ENCODE measurements at places on chromosomes 12 and 14. TPM values are rescaled to one million over a fixed set of nuclear protein-coding genes. Genes with fewer than 3 reads are reported as not detected.

- H3K27me3 ChIP-seq, result no peaks in the 10 kb centered on the region
- no peaks in the 10 kb centered on the region for H3K36me3 ChIP-seq
- ATAC-seq, result no peak
- peaks cover 24% of the 10 kb centered on the region for H3K4me1 ChIP-seq
- peak overlapping the region; percentile 73 for H3K27ac ChIP-seq
Observed at GRCh38 chr12:1603269-1603993, 9.1 kb upstream of the FBXL14 start.

Gene AICDA
- total RNA-seq, result not detected

DNA sequence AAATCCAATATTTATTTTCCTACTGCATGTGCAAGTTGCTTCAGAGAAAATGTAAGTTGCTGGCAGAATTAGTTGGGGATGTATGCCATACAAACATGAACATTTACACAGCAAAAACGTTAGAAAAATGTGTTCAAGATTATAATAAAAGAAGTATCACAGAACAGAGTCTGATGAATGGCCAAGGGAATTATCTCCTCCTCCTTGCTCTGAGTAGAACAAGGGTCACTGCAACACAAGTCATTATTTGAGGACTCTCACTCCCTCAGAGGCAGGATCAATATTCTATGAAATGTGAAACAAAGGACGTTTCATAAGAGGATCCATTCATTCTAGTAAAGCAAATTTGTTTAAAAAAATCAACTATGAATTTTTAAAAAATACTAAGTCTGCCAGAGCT, 177.8 kb downstream of the PRKD1 start:
- H3K27me3 ChIP-seq, result no peaks in the 10 kb centered on the region
- H3K4me1 ChIP-seq, result no peaks in the 10 kb centered on the region
- H3K4me3 ChIP-seq, result no peak overlapping the region

DNA sequence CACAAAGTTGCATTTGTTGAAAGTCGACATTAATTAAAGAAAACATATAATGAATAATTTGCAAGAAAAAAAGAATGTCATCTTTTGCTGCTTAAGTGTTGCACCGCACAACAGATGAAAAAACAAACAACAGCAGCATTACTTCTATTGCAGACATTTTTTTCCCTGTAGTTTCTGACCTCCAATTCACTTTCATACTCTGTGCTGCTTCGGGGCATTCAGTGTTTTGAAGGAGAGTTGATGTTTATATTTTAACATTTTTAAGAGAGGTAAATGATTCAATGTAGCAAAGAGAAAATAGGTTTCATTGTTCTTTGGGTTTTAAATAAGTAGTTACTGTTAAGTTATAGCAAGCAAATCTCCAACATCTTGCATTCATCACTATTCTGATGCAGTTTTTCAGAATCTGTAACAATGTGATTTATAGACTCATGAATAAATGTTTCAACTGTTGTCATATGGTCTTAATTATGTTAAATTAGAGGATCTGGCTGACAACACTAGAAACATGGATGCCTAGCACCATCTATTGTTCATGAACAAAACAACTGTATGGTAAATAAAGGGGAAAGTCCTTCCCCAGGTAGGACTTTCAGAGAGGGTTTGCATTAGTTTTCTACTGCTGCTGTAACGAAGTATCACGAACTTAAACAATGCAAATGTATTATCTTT, 168.1 kb downstream of the BCAT1 start:
- no peaks in the 10 kb centered on the region for H3K4me1 ChIP-seq
- H3K4me3 ChIP-seq, result no peak overlapping the region
- peaks cover 33% of the 10 kb centered on the region for H3K27me3 ChIP-seq
- ATAC-seq, result no peak
- no peaks in the 10 kb centered on the region for H3K36me3 ChIP-seq
- no peak overlapping the region for H3K27ac ChIP-seq

- H3K27me3 ChIP-seq, result no peaks in the 10 kb centered on the region
- H3K36me3 ChIP-seq, result peaks cover 35% of the 10 kb centered on the region
- ATAC-seq, result no peak
- H3K4me1 ChIP-seq, result peaks cover 16% of the 10 kb centered on the region
- no peak overlapping the region for H3K27ac ChIP-seq
Observed at GRCh38 chr14:100282766-100283419, 23.4 kb downstream of the SLC25A29 start.

DNA sequence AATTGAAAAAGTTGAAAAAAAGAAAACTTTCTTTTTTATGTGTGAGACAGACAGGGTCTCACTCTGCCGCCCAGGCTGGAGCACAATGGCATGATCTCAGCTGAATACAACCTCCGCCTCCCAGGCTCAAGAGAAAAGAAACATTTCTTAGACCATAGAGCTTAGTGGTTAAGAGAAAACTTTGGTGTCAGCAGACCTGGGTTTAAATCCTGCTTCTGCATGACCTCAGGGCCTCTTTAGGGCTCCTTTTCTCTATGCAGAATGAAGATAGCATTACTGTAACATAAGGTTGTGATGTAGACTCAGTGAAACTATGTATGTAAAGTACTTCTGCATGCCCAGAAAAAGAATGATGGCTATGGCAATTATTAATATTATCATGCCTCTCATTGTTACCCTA, 104.7 kb upstream of the NUDT4 start:
- no peak overlapping the region for H3K27ac ChIP-seq
- no peaks in the 10 kb centered on the region for H3K4me1 ChIP-seq
- H3K36me3 ChIP-seq, result no peaks in the 10 kb centered on the region
- ATAC-seq, result no peak

Gene DICER1
- 46.5 TPM for total RNA-seq

GRCh38 chr14:65015391-65015790, 28.7 kb downstream of the FNTB start:
- H3K27me3 ChIP-seq, result no peaks in the 10 kb centered on the region
- no peak overlapping the region for H3K27ac ChIP-seq
- H3K36me3 ChIP-seq, result peaks cover 64% of the 10 kb centered on the region
- no peak for ATAC-seq

GRCh38 chr14:88363644-88364043, 21.8 kb upstream of the SPATA7 start:
- ATAC-seq, result no peak
- no peaks in the 10 kb centered on the region for H3K36me3 ChIP-seq
- H3K27me3 ChIP-seq, result peaks cover 7% of the 10 kb centered on the region
- H3K27ac ChIP-seq, result no peak overlapping the region
